Omental fat pad (tissue), 4 donors: ENCODE measurements at places on chromosomes 3 and 15.
A peak's percentile ranks its signal among the peaks of the same experiment; 100 is the strongest.

DNA sequence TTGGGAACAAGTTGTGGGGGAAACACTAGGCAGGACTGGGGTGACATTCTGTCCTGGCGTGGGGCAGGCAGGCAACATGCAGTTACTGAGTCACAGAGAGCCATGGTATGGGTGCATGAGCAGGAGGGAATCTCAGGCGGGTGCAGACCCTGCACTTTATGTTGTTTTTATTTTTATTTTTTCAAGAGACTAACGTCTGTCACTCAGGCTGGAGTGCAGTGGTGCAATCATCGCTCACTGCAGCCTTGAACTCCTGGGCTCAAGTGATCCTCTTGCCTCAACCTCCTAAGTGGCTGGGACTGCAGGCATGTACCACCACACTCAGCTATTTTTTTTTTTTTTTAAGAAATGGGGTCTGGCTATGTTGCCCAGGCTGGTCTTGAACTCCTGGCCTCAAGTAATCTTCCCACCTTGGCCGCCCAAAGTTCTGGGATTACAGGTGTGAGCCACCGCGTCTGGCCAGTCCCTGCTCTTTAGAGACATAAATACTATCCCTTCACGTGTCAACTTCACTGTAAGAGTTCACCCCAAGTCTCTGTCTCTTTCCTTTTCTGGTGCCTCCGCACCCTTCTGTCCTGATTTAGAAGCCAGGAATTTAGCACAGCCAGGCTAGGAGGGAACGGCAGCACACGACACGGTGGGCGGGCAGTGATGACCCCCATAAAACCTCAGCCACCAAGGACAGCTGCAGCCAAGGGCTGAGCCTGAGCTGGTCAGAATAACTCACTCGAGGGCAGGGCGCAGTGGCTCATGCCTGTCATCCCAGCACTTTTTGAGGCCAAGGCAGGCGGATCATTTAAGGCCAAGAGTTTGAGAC, 72.8 kb upstream of the IQSEC1 start:
- DNase-seq = no peak

GRCh38 chr15:62087671-62088352, 21.0 kb downstream of the C2CD4A start:
- no peak for DNase-seq

- no peak for DNase-seq
These were observed 129.1 kb downstream of the HCN4 start for GRCh38 chr15:73239564-73240215.

- DNase-seq = peak; percentile 12
These were observed 67.7 kb downstream of the CPN2 start for GRCh38 chr3:194283221-194284006.

DNA sequence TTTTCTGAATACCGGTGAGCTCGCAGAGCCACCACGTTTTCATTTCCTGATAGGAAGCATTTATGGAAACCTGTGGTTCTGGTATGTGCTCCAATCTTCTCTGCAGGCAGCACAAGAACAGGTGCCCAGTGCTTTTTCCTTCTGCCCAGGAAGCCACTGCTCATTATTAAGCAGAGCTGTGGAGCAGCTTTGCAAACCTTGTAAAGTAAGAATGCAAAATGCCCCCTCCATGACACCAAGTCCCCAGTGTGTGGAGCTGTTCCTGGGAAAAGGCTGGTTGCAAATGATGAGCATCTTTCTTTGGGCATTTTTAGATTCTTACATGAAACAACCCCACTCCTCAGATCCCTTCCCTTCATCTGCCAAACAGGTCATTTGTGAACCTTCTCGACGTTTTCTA, 65.7 kb upstream of the MRPL3 start:
- DNase-seq = no peak

- DNase-seq = no peak
These were observed 282.3 kb upstream of the NECTIN3 start for GRCh38 chr3:110789315-110789714.

- DNase-seq = no peak
These were observed 39.4 kb downstream of the AMOTL2 start for GRCh38 chr3:134334901-134335280.

DNA sequence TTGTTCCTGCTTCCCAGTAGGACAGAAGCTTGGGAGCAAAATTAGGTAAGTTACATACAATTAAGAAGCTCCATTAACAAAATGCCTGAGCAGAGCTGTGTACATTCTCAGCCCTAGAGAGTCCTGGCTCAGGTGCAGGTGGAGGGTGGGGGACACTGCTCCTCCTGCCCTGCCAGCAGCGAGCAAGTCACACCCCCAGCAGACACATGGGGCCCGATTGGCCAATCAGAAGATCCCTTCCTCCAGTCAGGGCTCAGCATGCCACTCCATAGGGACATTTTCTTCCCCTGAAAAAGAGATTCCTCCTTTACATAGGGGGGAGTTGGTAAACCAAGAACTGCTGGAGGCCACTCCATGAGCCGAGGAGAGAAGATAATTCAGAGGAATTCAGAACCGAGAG, 62.1 kb downstream of the PLXNA1 start:
- DNase-seq = no peak

DNA sequence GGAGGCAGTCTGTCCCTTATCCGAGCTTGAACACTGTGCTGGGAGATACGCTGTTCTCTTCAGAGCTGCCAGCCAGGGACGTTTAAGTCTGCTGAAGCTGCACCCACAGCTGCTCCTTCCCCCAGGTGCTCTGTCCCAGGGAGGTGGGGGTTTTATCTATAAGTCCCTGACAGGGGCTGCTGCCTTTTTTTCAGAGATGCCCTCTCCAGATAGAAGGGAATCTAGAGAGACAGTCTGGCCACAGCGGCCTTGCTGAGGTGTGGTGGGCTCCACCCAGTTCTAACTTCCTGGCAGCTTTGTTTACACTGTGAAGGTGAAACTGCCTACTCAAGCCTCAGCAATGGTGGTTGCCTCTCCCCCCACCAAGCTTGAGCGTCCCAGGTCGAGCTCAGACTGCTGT, 319.9 kb upstream of the GRM7 start:
- DNase-seq = no peak

GRCh38 chr15:98657721-98658120, 9.4 kb downstream of the IGF1R start:
- no peak for DNase-seq
